ENCODE measurements at places on chromosomes 3 and 15.
A peak's percentile ranks its signal among the peaks of the same experiment; 100 is the strongest.

- DNase-seq: no peak
Measured at GRCh38 chr3:14177580-14178246, 688 bp downstream of the XPC start.

- peak; percentile 70 for DNase-seq
Measured at GRCh38 chr3:183306798-183307671, 54.0 kb downstream of the B3GNT5 start.

DNA sequence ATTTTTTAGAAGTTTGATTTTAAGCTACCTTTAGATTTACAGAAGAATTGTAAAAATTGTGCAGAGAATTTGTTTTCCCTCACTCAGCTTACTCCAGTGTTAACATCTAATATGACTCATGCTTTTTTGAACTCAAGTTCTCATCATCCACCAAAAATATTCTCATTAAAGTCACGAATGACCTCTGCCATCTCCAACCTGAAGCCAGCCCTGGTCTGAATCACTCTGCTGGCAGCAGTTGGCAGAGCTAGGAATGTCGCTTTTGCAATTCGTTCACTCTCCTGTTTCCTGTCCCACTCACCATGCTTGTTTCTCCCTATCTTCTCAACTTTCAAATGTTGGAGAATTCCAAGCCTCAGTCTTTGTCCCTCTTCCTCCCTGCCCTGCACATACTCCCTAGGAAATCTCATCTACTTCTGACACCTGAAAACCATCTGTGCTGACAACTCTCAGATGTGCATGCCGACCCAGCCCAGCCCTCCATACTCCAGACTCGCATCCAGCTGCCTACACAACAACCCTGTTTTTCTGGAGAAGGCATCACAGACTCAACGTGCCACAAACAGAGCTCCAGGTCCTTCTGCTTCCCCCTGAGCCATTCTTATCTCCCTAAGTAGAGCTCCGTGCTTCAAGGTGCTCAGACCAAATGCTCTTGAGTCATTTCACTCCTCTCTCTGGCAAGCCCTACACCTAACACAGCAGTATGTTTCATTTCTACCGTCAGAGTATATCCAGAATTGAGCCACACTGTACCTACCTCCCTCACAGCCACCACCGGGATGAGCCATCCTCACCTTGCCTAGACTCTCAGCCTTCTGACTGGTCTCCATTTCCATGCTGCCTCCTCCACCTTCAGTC, 24.9 kb downstream of the PRR23E start:
- DNase-seq: no peak

GRCh38 chr3:77605308-77605707, 565.4 kb downstream of the ROBO2 start:
- no peak for DNase-seq

- DNase-seq: no peak
Measured at GRCh38 chr3:110413266-110413665, 658.4 kb upstream of the NECTIN3 start.

DNA sequence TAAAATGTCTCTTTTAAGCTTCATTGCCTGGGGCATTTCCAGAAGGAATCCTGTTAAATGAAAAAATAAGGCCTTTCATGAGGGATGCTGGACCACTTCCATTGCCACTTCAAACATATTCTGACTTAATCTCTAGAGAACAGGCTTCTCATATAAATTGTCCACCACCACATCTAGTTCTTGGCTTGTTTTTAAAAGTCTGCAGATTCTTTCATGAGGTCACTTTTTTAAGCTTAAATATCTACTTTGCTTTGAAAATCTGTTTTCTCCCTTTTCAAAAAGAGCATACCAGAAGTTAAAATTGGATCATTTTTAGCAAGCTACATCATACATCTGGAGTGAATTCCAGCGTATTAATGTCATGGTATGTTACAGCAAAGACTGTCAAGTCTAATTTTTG, 131.6 kb downstream of the C3orf70 start:
- DNase-seq: no peak

DNA sequence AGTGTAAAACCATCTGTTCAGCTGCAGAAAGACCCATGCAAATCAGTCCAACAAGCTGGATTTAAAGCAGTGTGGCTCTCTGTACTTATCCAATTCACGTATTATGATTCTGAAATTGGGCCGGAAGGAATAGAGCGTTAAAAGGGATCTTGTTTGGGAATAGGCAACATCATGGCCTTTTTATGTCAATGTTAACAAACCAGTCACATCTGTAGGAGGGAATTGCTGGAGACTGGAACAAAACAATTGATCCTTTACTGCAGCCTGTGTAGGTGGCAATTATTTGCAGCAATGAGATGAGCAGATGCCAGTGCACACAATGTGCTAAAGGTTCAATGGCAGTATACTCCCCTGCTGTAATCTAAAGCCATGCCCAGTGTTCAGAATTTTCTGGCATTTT, 887.4 kb upstream of the ROBO1 start:
- DNase-seq: no peak

DNA sequence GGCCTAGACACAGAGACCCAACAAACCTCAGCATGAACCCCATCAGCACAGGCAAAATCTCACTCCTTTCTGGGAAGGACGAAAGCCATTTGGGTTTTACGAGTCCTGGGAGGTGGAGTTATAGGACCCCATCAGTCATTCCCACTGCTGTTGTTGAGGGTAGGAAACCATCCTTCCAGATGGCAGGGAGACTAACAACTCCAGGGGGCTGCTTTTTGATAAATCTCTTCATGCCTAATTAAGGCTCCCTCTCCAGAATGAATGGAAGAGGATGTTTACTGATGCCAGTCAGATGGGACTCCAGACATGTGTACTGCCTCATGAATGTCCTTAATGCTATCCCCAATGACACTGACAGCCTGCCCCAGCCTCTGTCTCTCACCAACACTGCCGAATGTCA, 75.3 kb downstream of the ST8SIA2 start:
- no peak for DNase-seq

DNA sequence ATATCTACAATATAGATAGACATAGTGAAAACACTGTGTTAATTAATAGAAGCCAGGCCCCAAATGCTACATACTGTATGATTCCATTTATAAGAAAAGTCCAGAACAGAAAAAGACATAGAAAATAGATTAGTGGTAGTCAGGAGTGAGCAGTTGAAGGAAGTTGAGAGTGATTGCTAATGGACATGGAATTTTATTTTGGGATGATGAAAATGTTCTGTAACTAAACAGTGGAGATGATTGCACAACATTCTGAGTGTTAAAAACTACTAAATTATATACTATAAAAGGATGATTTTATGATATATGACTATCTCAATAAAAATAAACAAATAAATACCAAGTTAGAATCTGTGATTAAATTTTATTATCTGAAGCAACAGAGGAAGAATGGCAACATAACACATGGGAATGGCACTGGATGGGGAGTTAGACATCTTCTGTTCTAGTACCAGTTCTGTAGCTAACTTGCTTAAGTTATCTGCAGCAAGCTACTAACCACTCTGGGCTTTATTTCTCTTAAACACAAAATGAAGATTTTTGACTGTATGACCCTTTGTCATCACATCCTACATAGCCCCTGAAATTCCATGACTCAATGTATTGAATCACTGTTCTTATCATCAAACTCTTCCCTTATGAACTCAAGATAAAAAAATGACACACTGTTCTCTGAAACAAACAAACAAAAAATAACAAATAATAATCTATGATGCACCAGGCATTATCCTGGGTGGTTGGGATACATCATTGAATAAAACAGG, 612.7 kb downstream of the TBL1XR1 start:
- DNase-seq: no peak

- no peak for DNase-seq
Measured at GRCh38 chr15:27360316-27360715, 389.3 kb downstream of the GABRG3 start.

GRCh38 chr3:141656771-141657170, 81.3 kb upstream of the RNF7 start:
- DNase-seq: no peak

GRCh38 chr3:138938877-138939560, 7.9 kb downstream of the FOXL2 start:
- no peak for DNase-seq

DNA sequence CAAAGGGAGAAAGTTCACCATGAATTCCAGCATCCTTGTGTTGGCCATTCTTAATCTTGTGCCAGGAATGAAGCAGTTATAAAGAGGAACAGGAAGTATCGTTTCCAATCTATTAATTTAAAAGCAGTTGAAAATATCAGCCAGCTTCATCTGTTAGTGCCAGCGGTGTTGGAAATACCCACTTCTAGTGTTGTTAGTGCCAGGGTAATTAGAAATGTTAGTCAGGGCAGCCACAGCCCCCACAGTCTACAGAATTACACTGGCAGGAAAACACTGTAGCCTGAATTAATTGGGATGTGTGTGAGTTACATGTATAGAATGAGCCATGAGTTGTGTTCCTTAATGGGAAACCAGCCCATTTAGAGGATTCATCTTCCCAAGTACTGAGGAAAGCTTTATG, 127.8 kb downstream of the GHSR start:
- no peak for DNase-seq

GRCh38 chr15:77144026-77144425, 73.1 kb upstream of the TSPAN3 start:
- DNase-seq: no peak

DNA sequence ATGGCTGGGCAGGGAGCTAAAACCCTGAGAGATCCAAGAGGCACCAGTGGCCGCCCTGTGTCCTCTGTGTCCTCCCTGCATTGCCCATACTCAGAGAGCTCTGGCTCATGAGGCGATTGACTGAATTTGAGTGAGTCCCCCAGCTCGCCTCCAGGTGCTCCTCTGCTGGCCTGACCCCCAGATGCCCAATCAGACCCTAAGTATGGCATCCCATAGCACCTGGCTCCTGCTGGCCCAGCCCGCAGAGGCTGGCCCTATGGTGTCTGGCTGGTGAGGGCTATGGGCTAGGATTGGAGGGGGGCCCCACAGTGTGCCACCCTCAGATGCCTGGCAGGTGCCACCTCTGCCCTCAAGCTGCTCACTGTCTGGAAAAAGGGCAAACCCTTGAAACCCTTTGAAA, 1.6 kb upstream of the TKT start:
- no peak for DNase-seq

DNA sequence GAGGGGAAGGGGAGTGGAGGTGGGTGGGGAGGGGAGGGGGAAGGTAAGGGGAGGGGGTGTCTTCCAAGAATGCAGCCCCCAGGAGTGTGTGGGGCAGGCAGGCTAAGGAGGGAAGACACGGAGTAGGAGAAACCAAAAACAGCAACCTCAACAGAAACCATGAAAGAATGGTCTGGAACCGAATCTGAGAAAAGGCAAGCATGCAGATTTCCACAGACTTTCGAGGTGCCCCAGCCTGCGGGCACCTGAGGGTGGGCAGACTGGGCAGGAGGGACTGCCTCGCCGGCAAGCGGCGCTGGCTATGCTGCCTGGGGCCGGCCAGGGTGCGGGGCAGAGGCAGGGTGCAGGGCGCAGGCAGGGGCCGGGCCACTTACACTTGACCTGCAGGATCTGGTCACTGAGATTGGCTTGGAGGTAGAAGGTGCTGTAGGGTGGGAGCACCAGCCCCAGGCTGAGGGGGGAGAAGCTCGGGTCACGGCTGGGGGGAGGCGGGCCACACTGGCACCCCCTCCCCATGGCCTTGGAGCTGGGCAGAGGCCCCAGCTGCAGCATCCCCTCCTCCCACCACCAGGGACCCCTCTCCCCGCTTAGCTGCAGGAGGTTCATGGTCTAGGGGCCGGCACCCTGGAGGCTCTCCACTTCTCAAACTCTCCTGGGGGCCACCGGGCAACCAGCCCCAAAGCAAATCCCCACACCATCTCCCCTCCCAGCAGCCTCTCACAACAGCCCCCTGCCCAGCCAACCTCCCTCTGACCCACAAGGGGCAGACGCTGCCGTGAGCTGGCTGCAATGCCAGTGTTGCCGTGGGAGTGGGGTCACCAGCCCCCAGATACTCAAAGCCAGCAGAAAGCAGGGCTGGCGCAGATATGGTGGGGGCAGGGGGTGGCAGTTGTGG, 15.3 kb upstream of the TMEM115 start:
- no peak for DNase-seq

DNA sequence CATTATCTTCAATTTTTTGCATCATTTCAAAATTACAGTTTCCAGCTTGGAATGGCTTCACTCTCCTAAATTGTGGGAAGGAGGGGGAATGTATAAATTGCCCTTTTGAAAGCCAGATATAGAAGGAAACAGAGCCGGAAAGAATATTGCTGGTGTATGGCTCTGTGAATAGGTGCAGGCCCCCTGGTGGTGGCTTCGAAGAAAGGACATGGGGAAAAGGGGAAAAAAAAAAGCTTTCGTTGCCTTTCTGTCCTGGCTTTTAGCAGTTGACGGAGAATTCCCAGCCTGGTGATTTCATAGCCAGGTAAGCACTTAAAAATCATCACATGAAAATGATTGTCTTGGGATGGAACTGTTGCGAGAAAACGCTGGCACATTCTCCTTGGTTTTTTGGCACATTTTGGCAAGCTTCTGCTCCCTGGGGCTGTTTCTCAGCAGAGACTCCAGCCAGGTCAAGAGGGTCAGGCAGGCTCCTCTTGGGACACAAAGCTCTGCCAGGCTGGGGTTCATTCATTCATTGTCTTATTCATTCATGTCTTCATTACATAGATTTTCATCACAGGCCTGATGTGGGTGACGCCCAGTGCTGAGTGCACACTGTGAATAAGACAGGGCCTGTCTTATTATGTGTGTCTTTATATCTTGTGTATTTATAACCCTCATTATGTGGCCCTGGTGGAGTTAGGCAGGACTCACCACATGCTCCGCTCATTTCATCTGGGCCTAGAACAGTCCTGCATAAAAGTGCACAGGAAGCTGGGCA, 300.0 kb upstream of the TPM1 start:
- DNase-seq: no peak

GRCh38 chr15:96746665-96747064, 416.2 kb downstream of the NR2F2 start:
- DNase-seq: no peak

DNA sequence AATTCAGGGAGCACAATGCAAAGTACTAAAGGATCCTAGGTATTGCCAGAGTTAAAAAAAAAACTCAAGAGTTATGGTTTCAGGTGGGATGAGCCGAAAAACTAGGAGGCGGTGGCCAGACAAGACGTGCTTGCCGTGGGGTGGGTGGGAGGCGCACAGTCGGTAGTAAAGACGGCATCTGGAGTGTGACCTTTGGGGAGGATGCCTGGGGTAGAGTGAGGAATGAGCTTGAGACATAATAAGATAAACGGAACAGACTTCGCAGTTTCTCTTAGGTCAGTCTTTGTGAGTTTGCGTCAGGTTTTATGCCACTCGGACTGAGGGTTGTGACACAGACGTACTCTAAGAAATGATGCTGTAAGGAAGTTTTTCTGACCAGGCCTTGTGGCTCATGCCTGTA, 139.6 kb downstream of the LRRK1 start:
- DNase-seq: no peak

DNA sequence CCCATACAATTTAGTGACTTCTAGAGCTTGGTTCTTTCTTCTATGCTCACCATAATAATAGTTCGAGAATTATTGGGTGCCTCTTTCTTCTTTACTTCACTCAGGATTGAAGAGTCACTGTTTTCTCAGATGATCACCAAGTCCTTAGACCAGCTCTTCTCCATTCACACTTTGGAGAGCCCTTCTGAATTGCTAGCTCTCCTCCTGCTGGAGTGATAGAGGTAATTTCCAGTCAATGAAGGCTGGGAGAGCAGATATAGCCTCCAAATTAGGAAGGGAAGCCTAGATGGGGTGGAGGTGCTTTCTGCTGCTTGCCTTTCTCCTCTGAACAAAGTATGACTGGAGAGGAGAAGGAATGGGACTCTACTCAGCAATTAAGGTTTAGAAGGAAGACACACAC, 10.7 kb upstream of the BBX start:
- DNase-seq: no peak
